Right forelimb (tissue), 1 donor: ENCODE measurements at places on chromosomes 2 and 18.
A peak's percentile ranks its signal among the peaks of the same experiment; 100 is the strongest.

DNA sequence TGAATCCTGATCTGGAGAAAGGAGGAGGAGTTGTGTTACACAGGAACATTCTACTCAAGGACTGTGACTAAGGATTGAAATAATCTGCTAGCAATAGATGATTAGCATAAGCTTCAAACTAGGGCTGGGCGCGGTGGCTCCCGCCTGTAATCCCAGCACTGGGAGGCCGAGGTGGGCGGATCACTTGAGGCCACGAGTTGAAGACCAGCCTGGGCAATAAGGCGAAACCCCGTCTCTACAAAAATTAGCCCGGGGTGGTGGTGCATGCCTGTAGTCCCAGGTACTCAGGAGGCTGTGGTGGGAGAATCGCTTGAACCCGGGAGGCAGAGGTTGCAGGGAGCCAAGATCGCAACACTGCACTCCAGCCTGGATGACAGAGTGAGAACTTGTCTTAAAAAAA lies 1.5 kb downstream of the TRMT61B start:
- DNase-seq: no peak

DNA sequence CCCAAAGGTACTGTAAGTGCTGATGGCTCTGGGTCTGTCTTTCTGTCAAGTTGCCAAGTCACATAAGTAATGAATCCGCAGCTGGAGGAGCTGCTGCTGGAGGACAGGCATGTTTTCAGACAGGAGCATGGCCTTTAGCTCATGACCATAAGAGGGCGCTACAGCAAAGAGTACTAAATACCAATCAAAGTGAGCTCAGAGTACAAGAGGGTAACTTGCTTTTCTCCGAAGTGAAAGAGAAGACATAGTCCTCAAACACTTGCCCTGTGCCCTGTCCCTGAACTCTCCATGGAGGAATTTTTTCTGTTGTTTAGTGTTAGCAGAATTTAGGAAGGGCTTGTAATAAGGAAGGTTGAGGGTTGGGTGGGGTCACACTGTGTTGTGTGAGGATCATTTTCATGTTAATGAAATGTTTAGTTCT lies 58.0 kb upstream of the EML6 start:
- no peak for DNase-seq

DNA sequence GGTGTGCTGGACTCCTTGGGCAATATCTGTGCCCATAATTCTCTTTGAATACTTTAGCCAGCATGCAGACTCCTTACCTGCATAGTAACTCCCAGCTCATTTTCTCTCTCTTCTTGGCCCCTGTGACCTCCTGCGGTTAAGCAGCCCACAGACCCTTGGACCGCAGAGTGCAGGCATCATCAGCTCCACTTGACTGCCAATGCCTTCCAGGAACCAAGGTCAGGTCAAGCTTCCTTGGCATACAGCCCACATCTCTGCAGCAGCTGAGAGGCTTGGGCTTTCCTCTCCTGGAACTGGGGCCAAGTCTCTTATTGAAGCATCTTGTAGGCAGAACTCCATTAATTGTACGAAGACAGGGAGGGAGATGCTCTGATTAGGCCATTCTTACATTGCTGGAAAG lies 130.1 kb upstream of the PIEZO2 start:
- no peak for DNase-seq

GRCh38 chr2:229825476-229825875 lies 96.3 kb downstream of the TRIP12 start:
- no peak for DNase-seq

GRCh38 chr2:47616506-47616905 lies 166.4 kb upstream of the MSH6 start:
- DNase-seq: no peak

- DNase-seq: no peak
Measured at GRCh38 chr18:72194072-72194471, 350.1 kb downstream of the CBLN2 start.

DNA sequence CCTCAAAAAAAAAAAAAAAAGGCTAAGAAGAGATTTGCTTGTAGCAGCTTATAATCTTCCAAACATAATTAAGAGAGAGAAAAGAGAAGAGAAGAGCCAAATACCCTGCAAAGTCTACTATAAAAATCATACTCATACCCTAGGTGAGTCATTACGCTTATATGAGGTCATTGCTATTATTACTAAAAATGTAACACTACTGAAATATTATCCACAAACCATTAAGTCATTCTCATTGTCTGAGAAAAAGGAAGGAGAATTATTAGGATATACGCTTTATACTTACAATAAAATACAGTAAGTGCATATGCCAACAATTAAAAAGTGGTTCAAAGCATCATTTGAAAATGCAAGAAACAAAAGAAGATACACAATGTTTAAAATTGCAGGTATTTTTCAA lies 66.5 kb downstream of the COLEC12 start:
- no peak for DNase-seq

- no peak for DNase-seq
Measured at GRCh38 chr2:234075947-234076346, 25.4 kb downstream of the SPP2 start.

- DNase-seq: no peak
Measured at GRCh38 chr2:234968631-234969305, 17.0 kb downstream of the SH3BP4 start.

- no peak for DNase-seq
Measured at GRCh38 chr2:41038408-41038807, 586.5 kb upstream of the SLC8A1 start.

DNA sequence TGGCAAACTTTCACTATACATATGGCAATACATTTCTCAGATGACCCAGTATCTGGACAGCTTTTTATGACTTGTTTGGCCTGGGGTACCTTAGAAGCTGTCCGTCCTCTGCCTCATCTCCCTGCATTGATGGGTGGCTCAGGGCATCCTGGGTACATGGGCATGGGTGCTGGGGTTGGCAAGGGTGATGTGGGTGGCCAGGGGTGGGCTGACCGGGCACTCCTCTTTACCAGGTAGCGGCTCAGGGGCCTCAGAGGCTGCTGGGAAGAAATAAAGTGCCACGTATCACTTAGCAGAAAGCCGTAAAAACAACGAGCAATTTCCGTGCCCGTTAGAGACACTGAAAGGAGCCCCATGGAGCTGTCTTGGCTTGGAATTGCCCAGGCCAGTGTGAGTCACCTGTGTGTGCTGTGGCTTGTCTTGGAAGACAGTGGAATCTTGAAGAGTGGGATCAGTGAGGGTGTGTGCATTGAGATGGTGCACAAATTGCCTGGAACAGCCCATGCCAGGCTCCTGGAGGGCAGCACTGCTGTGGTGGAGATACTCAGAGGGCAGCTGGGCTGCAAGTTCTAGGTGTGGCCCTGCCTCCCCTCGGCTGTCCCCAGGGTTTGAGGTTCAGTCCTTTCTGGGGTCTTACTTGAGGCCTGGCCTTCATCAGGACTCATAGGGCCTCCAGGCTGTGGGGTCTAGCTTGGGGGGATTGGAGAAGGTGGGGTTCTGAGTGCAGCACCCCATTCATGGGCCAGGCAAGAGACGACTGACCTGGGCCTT lies 88.8 kb downstream of the FHOD3 start:
- no peak for DNase-seq

GRCh38 chr2:127506510-127506909 lies 19.8 kb downstream of the IWS1 start:
- DNase-seq: no peak

DNA sequence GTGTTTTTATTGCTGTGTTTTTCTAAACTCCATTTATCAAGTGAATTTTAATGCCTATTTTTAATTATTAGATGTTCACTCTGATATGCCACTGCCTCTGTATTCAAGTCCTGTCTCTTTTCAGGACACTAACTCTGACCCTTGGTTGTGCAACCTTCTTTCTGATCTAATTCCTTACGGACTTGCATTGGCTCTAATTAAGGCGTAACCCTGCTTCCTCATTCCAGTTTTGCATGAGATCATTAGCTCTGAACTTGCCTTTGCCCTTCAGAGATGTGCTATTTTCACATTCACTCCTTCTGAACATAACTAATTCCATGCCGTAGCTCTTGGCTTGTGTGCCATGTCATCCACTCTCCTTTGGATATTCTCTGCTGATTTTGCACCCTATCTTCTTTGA lies 162.5 kb upstream of the TMEFF2 start:
- DNase-seq: no peak

DNA sequence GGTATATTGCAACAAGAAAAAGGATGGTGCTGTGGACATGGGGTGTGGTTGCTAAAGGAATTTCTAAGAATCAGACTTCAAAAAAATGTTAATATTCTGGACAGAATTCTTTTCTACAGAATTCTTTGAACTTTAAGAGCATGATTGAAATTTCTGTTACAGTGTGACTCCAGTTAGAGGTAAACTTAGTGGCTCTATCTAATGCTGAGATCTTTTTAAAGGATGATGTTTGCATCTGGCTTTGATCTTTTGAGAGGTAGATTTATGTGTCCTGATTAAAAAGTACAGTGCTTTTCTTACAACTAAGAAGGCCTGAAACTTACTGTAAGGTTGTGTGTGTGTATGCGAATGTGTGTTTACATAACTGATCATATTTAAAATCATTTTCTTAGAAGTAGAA lies 25.4 kb downstream of the NCK2 start:
- no peak for DNase-seq

DNA sequence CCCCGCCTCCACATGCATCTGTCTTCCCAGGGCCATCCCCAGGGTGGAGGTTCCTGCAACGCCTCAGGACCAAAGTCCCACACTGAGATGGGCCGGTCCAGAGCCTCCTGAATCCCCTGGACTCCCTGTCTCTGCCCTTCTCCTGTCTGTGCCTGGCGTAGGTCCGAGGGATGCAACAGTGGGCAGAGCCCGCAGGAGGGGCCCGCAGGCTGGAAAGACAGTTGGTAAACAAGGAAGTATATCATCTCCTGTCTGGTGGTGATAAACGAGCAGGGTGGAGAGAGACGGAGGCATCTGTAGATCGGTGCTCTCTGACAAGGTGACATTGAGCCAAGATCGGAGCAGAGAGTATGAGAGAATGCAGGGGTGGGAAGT lies 72.6 kb upstream of the RAB6C start:
- DNase-seq: no peak

- DNase-seq: no peak
Measured at GRCh38 chr2:75246441-75247167, 47.3 kb upstream of the TACR1 start.

DNA sequence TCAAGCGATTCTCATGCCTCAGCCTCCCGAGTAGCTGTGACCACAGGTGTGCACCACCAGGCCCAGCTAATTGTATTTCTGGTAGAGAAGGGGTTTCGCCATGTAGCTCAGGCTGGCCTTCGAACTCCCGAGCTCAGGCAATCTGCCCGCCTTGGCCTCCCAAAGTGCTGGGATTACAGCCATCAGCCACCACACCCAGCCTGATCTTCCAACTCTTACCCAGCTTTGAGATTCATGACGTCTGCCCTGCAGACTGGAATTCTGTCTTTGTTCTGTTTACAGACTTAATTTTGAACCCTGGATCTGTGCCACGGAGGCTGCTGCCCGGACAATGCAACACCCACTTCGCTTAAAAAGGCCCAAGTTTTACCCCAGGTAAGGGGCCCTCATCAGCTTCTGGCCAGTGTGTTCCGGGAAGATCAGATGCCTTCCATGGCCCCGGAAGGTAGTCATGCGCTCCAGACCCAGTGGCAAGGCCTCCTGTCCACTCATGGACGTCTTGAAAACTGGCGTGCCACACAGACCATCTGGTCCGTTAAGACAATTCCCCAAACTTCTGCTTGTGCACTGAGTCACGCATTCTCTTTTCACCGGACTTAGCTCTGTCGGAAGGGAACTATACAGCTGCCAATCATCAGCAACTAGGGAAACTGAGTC lies 5.5 kb downstream of the PXDN start:
- peak; percentile 26 for DNase-seq

GRCh38 chr2:160445673-160446072 lies 47.9 kb downstream of the RBMS1 start:
- no peak for DNase-seq

DNA sequence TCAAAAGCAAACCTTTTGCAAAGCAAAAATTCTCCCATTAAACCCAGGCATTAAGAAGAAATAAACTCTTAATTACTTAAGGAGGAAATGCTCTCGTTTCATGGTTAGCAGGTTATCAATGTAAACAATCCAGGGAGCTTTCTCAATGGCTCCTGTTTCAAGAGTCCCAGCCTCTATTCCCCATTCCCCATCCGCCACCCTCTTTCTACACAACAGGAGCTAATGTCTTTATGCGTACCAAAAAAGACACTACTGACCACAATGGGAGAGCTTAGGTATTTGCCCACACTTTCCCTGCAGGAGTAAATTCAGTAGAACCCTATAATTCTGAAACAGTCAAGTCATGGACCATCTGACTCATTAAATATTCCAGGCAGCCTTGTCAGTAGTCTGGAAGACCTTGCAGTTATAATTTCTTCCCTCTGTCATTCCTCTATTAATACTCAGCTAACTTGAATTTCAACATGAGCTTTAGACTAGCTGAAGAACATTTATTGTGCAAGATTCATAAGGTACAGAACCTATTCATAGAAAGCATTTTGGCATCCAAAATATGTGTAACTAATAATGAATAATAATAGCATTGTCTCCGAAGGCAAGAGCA lies 48.6 kb downstream of the SLC8A1 start:
- no peak for DNase-seq

GRCh38 chr18:54608028-54608642 lies 17.1 kb downstream of the DYNAP start:
- no peak for DNase-seq

DNA sequence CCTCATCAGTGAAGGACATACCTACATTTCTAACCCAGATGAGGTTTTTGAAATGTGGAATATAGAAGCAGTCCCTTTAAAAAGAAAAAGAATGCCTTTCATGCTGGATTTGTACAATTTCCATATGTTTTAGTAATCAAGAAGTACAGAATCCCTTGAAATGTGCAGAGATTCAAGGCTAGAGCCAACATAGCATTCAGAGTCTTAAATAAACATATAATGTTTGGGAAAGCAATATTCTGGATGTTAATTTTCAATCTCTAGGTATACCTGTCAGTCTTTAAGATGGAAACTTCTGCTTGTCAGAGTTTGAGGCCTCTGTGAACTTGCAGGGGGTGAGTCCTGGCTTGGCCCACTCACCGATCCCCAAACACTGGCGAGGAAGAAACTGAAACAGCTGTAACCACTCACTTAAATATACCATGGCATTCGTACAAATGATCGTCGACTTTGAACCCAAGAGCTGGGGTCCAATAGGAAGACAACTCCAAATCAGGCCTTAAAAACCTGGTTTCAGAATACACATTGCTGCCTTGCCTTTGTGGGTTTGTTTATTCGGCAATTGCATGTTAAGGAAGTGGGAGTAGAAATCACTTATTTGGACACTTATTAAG lies 132.8 kb upstream of the NCK2 start:
- peak; percentile 58 for DNase-seq

DNA sequence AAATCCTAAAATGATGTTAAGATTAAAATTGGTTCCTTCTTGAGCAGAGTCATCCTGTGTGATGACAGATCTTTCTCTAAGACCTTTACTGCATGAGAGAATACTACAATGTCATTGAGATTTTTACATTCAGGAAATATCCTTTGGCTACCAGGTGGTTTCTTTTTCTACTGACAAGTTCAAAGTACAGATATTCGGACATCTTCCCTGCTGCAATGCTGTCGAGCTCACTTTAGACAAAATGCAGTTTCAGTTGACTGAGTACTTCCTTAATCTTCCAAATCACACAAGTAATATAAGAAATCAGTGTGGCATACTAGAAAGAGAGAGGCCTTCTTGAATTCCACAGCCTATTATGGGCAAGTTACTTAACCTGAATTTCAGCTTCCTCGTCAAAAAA lies 207.9 kb upstream of the ACVR2A start:
- DNase-seq: no peak

- DNase-seq: no peak
Measured at GRCh38 chr2:30784682-30785081, 22.6 kb downstream of the CAPN13 start.
